HFFc6 (cell line): ENCODE measurements at places on chromosomes 16 and 17. TPM values are rescaled to one million over a fixed set of nuclear protein-coding genes. Genes with fewer than 3 reads are reported as not detected.

SMIM22 gene
- total RNA-seq, result not detected in 3 replicates

DNA sequence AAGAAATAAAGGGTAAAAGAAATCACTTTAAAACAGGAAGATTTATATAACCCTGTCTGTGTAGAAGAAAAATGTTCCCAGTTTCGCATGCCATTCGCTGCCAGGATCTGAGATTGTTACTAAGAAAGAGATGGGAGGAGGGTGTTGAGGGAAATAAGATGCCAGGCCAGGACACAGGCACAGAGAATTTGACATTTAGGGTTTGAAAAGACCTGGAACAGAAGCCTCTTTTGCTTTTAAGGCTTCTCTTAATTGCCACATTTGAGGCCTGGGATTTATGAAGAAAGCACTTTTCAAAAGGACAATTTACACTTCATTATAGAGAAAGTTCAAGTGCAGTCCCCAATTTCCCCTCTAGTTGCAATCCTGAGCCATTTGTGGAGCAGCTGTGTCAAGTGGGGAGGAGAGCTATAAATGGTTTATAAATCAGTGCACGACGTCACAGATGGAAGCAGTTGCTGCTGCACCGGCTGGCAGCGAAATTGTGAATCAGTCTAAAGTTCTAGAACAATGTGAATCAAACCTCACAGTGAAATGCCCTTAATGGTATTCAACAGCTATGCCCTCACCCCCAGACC is 26.5 kb upstream of the C16orf87 start:
- peaks cover 5% of the 10 kb centered on the region for H3K36me3 ChIP-seq
- no peaks in the 10 kb centered on the region; the same call in 1 of the 2 replicates for H3K27me3 ChIP-seq
- peaks cover 25% of the 10 kb centered on the region for H3K4me1 ChIP-seq
- no peak overlapping the region for H3K4me3 ChIP-seq

DNA sequence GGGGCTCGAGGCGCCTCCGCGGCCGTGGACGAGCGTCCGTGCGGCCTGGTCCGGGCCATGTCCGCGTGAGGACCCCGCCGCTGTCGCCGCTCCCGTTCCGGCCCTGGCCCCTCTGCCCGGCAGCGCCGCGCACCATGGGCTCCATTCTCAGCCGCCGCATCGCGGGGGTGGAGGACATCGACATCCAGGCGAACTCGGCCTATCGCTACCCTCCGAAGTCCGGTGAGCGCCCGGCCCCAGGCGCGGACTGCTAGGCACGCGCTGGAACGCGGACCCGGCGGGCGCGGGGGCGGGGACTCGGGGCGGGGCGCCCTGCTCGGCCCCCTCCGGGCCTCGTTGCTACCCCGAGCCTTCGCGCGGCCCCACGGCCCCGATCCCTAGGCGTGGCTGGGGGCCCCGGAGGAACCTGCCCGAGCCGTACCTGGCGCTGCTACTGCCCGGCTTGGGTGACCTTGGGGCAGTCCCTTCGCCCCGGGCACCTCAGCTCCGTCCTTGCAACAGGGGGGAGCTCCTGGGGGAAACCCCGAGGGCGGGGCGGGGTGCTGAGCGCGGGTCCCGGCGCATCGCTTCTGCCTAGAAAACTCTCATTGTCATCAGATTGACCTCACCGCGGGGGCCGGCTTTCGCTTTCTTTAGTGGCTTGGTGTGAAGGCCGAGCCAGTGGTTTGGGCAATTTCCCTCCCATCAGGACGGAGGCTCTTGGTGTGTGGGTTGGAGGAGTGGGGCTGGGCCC is 367 bp downstream of the MGRN1 start:
- DNase-seq, result peak; percentile 22
- peaks cover 6% of the 10 kb centered on the region for H3K36me3 ChIP-seq
- peak overlapping the region; percentile 99 for H3K27ac ChIP-seq

DNA sequence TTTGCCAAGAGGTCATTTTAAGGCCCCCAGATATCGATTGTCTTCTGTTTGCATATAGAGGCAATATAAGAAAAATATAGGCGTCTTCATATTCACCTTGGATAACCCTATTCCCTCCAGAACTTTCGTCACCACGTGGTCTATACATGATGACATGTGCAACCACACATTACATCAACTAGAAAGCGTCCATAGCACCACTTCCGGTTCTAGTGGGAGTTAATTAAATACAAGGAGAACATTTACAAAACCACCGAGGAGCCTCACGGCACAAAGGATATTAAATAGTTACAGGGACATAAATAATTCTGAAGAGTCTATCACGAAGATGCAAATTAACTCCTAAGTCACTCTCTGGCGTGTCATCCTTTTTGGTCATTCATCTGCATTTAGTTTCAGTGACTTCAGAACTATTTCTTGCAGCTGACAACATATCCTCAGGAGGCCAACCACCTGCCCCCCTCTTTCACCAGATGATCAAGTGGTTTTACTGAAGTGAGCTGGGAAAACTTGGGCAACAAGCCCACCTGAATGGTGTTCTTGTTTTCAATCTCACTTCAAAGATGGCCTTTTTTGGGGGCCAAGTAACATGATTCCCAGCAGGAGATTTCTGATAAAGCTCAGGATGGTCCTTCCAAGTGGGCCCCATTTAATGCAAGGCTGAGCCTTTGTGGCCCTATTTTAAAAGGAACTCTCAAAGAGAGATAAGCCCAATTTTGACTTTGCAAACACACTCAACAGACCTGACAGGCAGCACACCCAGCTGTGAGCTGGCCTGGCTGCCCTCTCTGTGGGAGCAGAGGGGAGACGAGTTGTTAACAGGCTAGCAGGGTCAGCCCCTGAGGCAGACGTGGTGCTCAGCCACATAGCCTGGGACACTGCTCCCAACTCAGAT is 15.3 kb downstream of the CMTM3 start:
- DNase-seq, result peak; percentile 50
- H3K36me3 ChIP-seq, result peaks cover 16% of the 10 kb centered on the region
- peak overlapping the region; percentile 66 for H3K4me3 ChIP-seq
- H3K27me3 ChIP-seq, result peaks cover 1% of the 10 kb centered on the region
- peaks cover 53% of the 10 kb centered on the region for H3K4me1 ChIP-seq

DNA sequence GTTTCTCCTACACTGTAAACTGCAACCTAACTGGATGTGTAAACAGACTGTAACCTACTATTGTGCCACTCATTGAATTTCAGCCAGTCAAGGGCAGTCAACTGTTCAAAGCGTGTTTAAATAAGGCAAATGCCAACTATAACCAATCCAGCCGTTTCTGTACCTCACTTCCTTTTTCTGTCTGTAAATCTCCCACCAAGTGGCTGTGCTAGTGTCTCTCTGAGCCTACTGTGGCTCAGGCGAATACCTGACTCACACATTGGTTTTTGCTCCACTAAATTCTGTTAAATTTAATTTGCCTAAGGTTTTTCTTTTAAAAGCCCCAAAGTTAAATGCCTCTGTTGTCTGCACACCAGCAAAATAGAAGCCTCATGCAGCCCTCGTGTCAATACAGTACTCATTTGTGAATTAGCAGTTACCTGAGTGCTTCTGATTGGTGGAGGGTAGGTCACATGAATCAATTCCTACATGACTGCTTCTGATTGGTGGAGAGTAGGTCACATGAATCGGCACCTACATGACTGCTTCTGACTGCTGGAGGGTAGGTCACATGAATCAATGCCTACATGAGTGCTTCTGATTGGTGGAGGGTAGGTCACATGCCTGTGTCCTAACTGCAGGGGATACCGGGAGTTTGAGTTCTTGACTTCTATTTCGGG is 31.1 kb upstream of the CCR7 start:
- no peak overlapping the region for H3K4me3 ChIP-seq
- H3K27me3 ChIP-seq, result peaks cover 29% of the 10 kb centered on the region
- H3K27ac ChIP-seq, result no peak overlapping the region
- H3K36me3 ChIP-seq, result peaks cover 5% of the 10 kb centered on the region; the same call in 1 of the 2 replicates
